ENCODE measurements at places on chromosomes 5 and 9.

GRCh38 chr5:39448506-39449128 lies 23.8 kb upstream of the DAB2 start:
- no peak for DNase-seq

DNA sequence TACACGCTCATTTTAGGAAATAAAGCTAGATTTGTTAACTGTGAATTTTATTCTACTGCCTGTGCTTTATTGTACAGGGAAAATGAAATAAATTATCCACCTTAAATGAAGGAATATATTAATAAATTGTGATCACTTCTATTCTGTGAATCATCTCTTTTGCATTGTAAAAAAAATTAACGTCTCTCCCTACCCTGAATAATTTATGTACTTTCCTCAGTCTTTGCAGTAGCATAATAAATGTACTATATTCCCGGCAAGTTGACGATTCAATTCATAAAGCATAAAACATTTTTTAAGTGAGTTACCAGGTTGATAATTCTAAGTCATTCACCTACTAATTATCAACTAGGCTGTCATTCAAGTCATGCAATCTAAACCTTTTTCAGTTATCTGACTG lies 1425.3 kb upstream of the CDH9 start:
- DNase-seq, result no peak

DNA sequence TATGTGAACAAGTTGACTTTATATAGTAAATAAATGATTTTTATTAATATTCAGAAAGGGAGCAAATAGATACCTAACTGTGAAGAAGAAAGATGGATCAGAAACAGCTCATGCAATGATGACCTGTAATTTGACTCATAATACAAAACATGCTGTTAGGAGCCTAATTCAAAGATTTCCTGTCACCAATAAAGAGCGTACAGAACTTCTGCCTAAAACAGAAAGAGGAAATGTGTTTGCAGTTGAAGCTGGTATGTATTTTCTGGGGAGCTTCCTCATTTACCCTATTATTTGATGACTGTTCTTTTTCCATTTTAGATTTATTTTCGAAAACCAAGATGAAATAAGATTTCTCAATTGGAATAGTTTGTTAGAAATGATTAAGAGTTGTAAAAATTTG lies 11.4 kb downstream of the YTHDC2 start:
- no peak for DNase-seq

DNA sequence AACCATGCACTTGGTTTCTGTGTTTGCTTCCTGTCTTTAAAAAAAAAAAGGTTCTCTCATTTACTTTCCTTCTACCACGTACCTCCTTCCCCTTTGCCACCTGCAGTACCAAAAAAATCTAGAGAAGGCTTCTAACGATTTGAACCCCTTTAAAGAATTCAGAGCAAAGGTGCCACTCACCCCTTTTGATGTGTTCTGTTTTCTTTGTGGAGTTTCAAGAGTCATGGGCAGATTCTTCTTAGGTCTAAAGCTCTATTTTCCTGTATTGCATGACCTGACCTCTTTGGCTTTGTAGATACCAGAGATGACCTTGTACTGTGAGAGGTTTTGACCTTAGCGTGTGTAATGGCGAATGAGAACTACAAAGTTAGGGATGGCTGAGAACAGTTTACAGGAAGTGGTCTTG lies 29.0 kb downstream of the TXNDC8 start:
- DNase-seq, result no peak

DNA sequence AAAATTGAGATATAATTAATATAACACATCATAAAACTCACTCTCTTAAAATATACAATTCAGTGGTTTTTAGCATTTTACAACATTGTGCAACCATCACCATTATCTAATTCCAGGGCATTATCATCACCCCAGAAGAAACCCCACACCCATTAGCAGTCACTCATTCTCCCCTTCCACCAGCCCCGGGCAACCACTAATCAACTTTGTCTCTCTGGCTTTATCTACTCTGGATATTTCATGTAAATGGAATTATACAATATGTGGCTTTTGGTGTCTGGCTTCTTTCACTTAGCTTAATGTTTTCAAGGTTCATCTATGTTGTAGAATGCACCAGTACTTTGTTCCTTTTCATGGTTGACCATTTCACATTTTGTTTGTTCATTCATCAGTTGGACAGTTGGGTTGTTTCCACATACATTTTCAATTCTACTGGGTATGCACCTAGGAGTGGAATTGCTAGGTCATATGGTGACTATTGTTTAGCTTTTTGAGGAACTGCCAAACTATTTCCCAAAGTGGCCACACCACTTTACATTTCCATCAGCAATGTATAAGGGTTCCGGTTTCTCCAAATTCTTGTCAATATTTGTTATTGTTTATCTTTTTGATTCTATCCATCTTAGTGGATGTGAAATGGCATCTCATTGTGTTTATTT lies 62.4 kb downstream of the MARCHF3 start:
- DNase-seq, result no peak

GRCh38 chr9:136799854-136800657 lies 3.9 kb downstream of the CCDC183 start:
- peak; percentile 80 for DNase-seq

DNA sequence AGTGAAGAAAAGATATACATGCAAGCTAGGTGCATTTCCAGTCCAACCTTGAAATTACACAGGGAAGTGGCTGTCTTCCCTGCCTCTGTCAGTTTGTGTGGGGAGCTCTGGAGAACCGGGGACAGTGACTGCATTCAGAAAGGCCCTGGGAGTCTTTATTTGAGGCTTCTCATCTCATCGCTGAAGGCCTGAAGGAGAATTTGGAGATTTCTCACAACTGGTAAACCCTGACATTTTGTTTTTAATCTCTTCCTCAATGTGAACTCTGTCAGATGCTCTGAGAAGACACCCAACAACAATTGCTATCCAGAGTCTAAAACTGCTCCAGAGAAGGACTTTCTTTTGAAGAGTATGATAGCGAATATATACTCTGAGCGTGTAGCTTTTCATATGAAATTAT lies 33.0 kb downstream of the MACIR start:
- DNase-seq, result no peak

DNA sequence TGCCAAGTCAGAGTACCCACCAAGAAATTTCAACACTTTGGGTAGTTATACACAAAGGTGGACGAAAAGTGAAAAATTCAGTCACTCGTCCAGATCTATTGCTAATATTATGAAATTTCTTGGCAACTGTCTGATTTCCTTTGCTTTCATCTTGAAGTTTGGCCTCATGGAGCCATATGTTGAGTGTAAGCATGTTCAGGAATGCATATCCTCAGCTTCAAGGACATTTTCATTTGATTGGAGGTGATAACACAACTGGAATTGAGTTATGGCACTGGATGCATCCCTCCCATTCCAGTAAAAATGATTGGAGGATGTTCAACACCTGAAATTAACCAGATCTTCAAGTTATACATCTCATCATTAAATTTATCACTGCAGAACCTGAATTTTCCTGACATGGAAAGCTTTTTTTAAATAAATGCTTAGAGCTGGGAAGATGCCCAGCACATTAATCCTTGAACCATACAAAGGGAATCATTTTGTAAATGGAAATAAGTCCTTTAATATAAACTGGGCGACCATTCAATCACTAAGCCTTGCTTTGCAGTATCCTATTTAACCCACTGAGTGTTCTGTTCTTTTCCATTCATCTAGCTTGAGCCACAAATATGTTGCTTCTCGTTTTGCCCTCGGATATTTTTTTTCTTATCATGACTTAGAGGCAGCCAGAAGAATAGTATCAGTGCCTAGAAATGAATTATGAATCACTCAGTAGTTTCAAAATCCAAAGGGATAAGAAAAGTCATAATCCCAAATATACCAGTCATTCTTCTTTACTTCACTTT lies 273.7 kb upstream of the PIK3R1 start:
- DNase-seq, result no peak

GRCh38 chr9:136098210-136098609 lies 3.1 kb upstream of the NACC2 start:
- DNase-seq, result no peak

- DNase-seq, result no peak
These were observed 116.0 kb downstream of the UNC13B start for GRCh38 chr9:35277628-35278359.

DNA sequence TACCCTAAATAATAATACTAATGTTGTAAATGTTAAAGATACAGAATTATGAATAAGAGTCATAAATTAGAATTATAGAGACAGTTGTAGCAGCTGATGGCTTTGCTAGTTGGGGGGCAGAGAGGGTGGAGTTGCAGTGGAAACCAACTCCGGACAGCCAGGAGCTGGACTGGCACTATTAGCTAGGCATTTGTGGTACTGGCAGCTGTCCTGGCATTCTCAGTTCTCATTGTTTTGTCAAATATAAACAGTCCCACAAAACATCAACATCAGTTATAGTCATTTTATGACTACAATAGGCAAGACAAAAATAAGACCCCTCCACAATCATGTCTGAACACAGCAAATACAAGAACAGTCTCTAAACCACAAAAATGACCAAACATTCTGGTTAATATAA lies 2.8 kb upstream of the FBXL17 start:
- DNase-seq, result no peak

DNA sequence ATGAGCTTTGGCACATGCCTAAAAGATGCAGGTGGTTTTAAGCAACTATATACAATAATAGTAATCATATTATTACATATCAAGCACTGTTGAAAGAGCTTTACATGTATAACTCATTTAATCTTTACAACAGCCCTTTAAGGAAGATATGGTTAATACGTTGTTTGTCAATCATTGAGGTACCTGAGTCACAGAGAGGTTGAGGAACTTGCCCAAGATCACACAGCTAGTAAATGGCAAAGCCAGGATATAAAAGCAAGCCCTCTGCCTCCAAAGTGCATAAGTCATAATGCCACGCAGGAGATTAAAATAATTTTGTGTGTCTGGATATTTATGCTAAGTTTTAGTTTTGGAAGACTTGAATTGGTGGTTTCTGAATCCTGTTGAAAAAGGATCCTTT lies 90.2 kb downstream of the DAPK1 start:
- DNase-seq, result no peak

GRCh38 chr5:149497357-149497756 lies 53.9 kb downstream of the CSNK1A1 start:
- no peak for DNase-seq

DNA sequence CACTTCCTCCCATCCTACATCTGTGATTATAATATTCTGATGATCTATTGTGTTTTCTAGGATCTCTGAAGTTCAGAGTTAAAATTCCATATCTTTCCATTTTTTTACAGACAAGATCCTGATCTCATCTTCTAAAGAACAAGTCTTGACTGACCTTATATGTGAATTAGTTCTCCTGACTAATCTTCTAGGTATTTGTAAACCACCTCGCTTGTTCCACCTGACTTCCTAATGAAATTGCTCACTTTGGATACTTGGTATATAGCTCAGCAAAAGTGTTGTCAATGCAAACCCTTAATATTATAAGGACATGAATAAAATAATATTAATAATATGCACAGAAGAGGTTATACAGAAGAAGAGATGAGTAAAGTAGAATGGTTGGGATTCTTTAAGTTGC lies 68.2 kb upstream of the NR4A3 start:
- no peak for DNase-seq

DNA sequence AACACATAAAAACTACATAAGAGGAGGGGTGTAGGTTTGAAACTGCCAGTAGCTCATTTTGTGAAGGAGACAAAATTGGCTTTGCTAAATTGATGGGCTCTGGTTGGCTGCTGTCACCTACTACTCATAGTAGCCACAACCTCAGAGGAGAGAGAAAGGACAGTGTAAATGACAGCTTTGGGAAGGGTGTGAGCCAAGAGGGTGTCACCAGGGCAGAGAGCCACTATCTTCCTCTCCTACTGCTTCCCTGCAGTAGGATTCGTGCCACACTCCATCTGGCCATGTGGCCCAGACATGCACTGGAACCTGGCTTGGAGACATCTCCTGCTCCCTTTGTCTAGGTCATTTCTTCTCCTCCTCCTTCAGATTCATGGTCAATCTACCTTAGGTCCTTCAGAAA lies 455.9 kb downstream of the ENC1 start:
- DNase-seq, result no peak

GRCh38 chr5:149585910-149586309 lies 4.6 kb downstream of the ARHGEF37 start:
- DNase-seq, result no peak

DNA sequence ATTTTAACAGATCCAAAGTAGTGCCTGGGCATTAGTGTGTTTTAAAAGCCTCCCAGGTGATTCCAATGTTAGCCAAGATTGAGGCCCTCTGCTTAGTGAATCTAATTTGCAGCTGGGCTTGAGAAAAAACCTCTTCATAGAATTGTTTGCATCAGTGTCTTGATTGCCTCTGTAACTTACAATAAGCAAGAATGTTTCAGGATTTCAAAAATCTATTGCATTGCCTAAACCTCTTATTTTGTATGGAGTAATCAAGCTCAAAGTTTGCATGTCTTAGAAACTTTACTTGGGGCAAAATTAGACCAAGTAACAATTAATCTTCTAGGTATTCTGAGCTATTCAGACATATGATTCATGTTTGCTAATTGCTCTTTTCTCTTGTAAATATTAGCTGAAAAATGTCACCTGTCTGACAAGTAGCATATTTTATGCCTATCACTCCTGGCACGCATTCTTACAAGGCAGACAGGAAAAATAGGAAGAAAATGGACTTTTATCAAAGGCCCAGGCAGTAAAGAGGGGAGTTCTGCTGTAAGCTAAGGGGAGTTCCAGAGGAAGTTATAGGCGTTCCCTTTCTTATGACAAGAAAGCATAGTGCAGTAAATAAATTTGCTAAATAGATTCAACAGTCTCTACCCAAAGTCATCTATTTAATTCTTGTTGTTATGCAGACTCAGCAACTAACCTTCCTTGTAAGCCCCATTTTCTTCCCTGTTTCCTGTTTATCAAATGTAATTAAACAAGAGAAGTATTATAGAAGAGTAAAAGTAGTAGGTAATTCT lies 21.0 kb downstream of the PDCD1LG2 start:
- DNase-seq, result no peak

DNA sequence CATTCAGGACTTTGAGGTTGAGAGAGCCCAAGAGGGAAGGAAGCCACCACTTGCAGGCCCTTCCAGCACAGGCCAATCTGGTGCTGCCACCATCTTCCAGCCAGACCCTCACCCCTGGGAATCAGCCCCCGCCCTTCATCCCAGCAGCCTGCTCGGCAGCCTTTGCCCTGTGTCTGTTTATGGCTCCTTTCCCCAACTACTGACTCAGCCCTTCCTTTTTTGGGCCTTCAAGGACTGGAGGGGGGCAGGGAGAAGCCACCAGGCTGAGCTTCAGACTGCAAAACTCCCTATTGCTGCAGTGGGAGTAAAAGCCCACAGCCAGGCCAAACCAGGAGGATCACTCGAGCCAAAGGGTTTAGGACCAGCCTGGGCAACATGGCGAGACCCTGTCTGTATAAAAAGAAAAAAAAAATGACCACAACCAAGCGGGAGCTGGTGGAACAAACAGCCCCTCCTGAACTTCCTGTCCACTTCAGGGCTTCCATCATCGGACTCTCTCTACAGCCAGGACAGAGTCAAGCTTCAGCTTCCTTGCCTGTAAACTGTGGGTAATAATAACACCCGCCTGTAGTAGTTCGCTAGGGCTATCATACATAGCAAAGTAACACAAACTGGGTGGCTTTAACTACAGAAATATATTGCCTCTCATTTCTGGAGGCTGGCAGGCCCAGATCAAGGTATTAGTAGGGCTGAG lies 85.9 kb upstream of the IL17B start:
- DNase-seq, result no peak

- DNase-seq, result no peak
These were observed 13.0 kb upstream of the CPEB4 start for GRCh38 chr5:173875189-173875588.

Data from stimulated activated CD4-positive, alpha-beta T cell treated with anti-CD3 and anti-CD28 coated beads, Interleukin-2, amount 100 ng/mL, for 48 hours (primary cell).